ENCODE measurements at places on chromosomes 16 and 17.

GRCh38 chr17:60923000-60923399, 245.3 kb downstream of the BCAS3 start:
- H3K4me1 ChIP-seq: no peaks in the 10 kb centered on the region
- no peak overlapping the region for H3K4me3 ChIP-seq
- no peak for DNase-seq
- H3K36me3 ChIP-seq: no peaks in the 10 kb centered on the region

DNA sequence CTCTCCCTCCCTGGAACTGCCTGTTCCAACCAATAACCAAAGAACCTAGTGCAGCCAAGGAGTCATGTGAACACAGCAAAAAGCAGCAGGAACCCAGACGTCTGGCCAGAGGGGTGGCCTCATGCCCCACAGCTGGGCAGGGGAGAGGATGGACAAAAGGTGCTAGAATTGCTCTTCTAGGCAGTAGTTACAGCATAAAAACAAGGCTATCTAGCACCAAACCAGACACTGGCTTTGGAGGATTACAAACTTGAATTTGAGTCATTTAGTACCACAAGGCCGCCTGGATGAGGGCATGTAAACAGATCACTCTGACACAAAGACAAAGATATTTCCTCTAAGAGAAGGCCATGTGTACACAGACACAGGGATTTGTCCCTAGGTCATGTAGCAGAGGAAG, 423.3 kb upstream of the MAF start:
- H3K27ac ChIP-seq: no peak overlapping the region
- no peaks in the 10 kb centered on the region for H3K27me3 ChIP-seq
- H3K36me3 ChIP-seq: no peaks in the 10 kb centered on the region
- DNase-seq: no peak
- no peak overlapping the region for H3K4me3 ChIP-seq
- H3K4me1 ChIP-seq: peaks cover 3% of the 10 kb centered on the region

DNA sequence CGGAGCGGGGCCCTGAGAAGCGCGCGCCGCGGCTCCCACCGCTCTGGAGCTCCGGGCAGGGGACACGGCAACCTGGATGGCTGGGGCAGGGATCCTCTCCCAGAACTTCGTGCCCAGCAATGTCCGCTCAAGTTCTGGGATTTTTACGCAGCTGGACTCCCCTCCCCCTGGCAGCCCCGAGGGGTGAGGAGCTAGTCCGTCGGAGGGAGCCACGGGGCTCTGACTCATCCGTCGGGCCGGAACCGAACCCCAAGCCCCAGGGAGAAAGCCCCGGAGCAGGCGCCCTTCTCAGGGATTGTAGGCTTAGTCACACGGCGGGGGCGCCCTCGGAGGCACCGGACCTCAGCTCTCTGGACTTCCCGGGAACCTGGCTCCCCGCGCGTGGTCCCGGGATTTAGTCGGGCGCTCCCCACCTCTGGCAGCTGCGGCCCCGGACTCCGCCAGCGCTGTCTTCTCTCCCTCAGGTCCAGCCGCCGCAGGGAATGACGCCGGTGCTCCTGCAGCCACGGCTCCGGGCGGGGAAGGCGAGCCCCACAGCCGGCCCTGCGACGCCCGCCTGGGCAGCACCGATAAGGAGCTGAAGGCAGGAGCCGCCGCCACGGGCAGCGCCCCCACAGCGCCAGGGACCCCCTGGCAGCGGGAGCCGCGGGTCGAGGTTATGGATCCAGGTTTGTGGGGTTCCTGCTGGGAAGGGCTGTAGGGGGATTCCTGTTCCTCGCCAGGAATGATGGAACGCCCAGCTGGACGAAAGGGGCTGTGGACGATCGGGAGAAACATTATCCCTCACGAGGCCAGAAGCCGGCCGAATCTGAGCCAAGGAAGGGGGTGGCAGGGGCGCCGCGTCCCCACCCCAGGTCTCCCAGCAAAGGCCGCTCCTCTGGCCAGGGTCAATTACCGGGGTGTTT, 830 bp downstream of the SPHK1 start:
- H3K4me3 ChIP-seq: no peak overlapping the region
- peaks cover 11% of the 10 kb centered on the region for H3K27me3 ChIP-seq
- no peak overlapping the region for H3K27ac ChIP-seq
- DNase-seq: peak; percentile 45
- H3K4me1 ChIP-seq: no peaks in the 10 kb centered on the region

DNA sequence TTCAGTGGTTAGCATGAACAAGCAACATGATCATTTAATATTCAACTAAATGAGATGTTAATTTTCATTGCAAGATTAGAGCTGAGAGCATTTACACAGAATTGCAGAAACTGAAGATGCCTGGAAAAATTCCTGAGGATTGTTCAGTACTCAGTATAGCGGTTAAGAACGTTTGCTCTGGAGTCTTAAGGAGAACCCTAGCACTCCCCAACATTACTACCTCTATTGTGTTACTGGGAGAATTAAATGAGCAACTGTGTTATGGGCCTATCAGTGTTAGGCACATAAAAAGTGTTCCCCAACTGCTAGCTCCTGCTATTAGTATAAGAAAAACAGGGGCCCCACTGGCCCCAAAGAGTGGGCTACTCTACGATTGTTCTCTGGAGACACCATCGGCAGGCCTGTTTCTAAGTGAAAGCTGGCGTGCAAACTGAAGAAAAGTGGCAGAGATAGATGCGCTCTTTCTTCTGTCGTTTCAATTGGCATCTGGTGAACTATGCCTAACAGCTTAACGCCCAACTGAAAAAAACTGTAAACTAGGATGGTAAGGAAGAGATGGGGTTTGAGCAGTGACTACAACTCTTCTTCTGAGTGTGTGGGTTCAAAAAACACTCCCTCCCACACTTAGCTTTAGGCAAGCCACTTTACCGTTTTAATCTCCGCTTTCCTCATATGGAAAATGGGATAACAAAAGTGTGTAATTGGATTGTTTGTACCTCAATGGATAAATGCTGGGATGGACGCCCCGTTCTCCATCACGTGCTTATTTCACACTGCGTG, 1.3 kb downstream of the CDR2 start:
- no peaks in the 10 kb centered on the region for H3K27me3 ChIP-seq
- peak overlapping the region; percentile 75 for H3K4me3 ChIP-seq
- H3K36me3 ChIP-seq: no peaks in the 10 kb centered on the region
- H3K4me1 ChIP-seq: no peaks in the 10 kb centered on the region
- no peak for DNase-seq

- no peaks in the 10 kb centered on the region for H3K36me3 ChIP-seq
- no peaks in the 10 kb centered on the region for H3K4me1 ChIP-seq
- no peaks in the 10 kb centered on the region for H3K27me3 ChIP-seq
- H3K4me3 ChIP-seq: no peak overlapping the region
Observed at GRCh38 chr17:41296846-41297245, 5.8 kb downstream of the KRTAP29-1 start.

- no peaks in the 10 kb centered on the region for H3K4me1 ChIP-seq
- H3K4me3 ChIP-seq: no peak overlapping the region
- H3K27me3 ChIP-seq: peaks cover 43% of the 10 kb centered on the region
- no peak overlapping the region for H3K27ac ChIP-seq
Observed at GRCh38 chr17:74860872-74861661, 1.4 kb upstream of the GRIN2C start.

GRCh38 chr16:67727521-67728485, 8.7 kb upstream of the GFOD2 start:
- no peaks in the 10 kb centered on the region for H3K27me3 ChIP-seq
- DNase-seq: no peak
- no peaks in the 10 kb centered on the region for H3K4me1 ChIP-seq
- no peak overlapping the region for H3K4me3 ChIP-seq
- no peaks in the 10 kb centered on the region for H3K36me3 ChIP-seq
- H3K27ac ChIP-seq: no peak overlapping the region

DNA sequence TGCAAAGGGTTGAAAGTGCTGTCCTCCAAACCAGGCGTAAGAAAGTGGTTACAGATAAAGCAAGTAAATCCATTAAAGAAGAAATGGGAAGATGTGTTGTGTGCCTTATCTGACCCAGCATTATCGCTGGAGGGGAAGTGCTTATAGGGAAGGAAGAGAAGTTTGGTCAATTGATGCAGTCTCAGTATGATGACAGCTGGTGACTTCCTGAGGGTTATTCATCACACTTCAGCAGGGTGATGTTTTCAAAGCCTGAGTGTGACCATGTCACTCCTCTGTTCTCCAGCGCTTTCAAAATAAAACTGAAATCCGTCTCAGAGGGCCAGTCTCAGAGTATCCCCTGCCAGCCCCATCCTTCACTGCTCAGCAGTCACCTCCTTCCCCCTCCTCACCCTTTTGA, 505.4 kb upstream of the RBFOX1 start:
- H3K4me1 ChIP-seq: peaks cover 2% of the 10 kb centered on the region
- no peaks in the 10 kb centered on the region for H3K36me3 ChIP-seq
- H3K4me3 ChIP-seq: no peak overlapping the region
- no peak overlapping the region for H3K27ac ChIP-seq
- H3K27me3 ChIP-seq: no peaks in the 10 kb centered on the region

GRCh38 chr16:56645311-56645710, 6.4 kb upstream of the MT1B start:
- no peaks in the 10 kb centered on the region for H3K4me1 ChIP-seq
- H3K36me3 ChIP-seq: no peaks in the 10 kb centered on the region
- H3K27ac ChIP-seq: no peak overlapping the region
- peaks cover 85% of the 10 kb centered on the region for H3K27me3 ChIP-seq

GRCh38 chr16:10827691-10828341, 9.2 kb upstream of the TVP23A start:
- H3K27me3 ChIP-seq: no peaks in the 10 kb centered on the region
- H3K4me3 ChIP-seq: no peak overlapping the region
- DNase-seq: no peak

GRCh38 chr16:84749815-84750214, 50.0 kb downstream of the USP10 start:
- no peak overlapping the region for H3K27ac ChIP-seq
- no peak overlapping the region for H3K4me3 ChIP-seq
- no peaks in the 10 kb centered on the region for H3K36me3 ChIP-seq
- H3K4me1 ChIP-seq: no peaks in the 10 kb centered on the region
- DNase-seq: no peak

GRCh38 chr17:7927596-7927995, 2.1 kb downstream of the KCNAB3 start:
- peak; percentile 55 for DNase-seq
- H3K4me1 ChIP-seq: peaks cover 2% of the 10 kb centered on the region
- no peak overlapping the region for H3K27ac ChIP-seq
- H3K27me3 ChIP-seq: peaks cover 17% of the 10 kb centered on the region

- no peaks in the 10 kb centered on the region for H3K36me3 ChIP-seq
- H3K4me3 ChIP-seq: peak overlapping the region; percentile 84
- H3K27me3 ChIP-seq: no peaks in the 10 kb centered on the region
- no peak overlapping the region for H3K27ac ChIP-seq
- no peak for DNase-seq
Observed at GRCh38 chr17:61926826-61927207, 965 bp downstream of the INTS2 start.

GRCh38 chr17:29063992-29064391, 21.1 kb downstream of the PIPOX start:
- DNase-seq: no peak
- no peak overlapping the region for H3K4me3 ChIP-seq
- H3K27ac ChIP-seq: no peak overlapping the region
- H3K4me1 ChIP-seq: peaks cover 10% of the 10 kb centered on the region
- H3K27me3 ChIP-seq: no peaks in the 10 kb centered on the region

- H3K27me3 ChIP-seq: no peaks in the 10 kb centered on the region
- no peak overlapping the region for H3K4me3 ChIP-seq
- H3K36me3 ChIP-seq: no peaks in the 10 kb centered on the region
- no peak overlapping the region for H3K27ac ChIP-seq
- no peak for DNase-seq
Observed at GRCh38 chr17:79600071-79600470, 10.8 kb downstream of the RBFOX3 start.

DNA sequence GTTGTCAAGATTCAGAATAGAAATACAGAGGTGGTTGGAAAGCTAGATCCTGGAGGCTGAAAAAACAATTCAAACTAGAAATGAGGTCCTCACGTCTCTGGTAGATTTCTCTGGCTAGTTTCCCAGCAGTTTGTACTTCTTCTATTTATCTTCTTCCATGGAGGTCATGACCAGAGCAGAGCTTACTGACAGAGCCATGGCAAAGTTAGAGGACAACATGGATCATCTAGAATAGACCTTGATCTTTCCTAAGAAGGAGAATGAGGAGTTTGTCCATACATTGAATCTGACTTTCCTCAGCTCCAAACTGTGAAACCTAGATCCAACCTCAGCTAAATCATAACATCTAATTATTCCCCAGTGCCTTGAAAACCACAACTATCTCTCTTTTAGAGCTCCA, 900.8 kb upstream of the GOT2 start:
- no peaks in the 10 kb centered on the region for H3K4me1 ChIP-seq
- no peak for DNase-seq
- no peak overlapping the region for H3K4me3 ChIP-seq
- no peak overlapping the region for H3K27ac ChIP-seq
- H3K36me3 ChIP-seq: no peaks in the 10 kb centered on the region

DNA sequence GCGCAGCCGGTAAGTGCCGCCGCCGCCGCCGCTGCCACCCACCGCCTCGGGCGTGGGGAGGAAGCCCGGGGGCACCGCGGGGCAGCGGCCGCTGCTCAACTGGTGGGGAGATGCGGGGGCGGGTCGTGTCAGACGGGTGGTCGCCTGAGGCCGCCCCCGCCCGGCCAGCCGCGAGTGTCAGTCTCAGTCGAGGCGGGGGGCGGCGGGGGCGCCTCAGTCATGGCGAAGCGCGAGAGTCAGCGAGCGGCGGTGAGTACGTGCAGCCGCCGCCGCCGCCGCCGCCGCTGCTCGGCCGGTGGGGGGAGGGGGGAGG, 76.2 kb downstream of the CHD9 start:
- H3K4me1 ChIP-seq: no peaks in the 10 kb centered on the region
- H3K27ac ChIP-seq: peak overlapping the region; percentile 78
- no peaks in the 10 kb centered on the region for H3K27me3 ChIP-seq
- DNase-seq: no peak
- H3K4me3 ChIP-seq: no peak overlapping the region
- no peaks in the 10 kb centered on the region for H3K36me3 ChIP-seq

GRCh38 chr17:7972131-7972785, 30.2 kb upstream of the GUCY2D start:
- H3K4me1 ChIP-seq: peaks cover 2% of the 10 kb centered on the region
- H3K27me3 ChIP-seq: no peaks in the 10 kb centered on the region
- no peaks in the 10 kb centered on the region for H3K36me3 ChIP-seq

DNA sequence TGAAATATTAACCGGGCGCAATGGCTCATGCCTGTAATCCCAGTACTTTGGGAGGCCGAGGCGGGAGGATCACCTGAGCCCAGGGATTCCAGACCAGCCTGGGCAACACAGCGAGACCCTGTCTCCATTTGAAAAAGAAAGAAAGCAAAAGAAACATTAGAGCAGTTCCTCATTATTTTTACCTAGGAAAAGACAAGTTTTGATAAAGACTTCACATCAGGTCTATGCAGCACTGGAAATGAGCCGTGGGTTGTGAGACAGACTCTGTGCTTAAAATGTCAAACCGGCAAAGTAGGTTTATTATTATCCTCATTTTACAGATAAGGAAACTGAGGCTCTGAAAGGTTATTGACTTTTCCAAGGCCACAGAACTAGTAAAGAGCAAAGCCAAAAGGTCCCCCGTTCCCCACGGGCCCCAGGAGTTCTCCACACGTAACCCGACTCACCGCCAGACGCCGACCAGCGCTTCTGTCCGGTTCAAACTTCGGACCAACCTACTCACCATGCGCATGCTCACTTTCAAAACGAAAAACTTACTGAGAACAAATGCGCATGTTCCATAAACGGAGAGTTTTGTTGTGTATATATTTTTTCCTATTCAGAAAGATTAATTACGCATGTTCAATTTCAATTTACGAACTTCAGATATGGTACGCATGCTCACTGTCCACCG, 356 bp downstream of the TUBD1 start:
- DNase-seq: no peak
- peak overlapping the region; percentile 91 for H3K4me3 ChIP-seq
- no peaks in the 10 kb centered on the region for H3K27me3 ChIP-seq
- H3K4me1 ChIP-seq: no peaks in the 10 kb centered on the region
- peaks cover 3% of the 10 kb centered on the region for H3K36me3 ChIP-seq

Measured in mesendoderm (in vitro differentiated cells).